Caki2 (cell line): ENCODE measurements at places on chromosomes 5 and 9. TPM values are rescaled to one million over a fixed set of nuclear protein-coding genes. Genes with fewer than 3 reads are reported as not detected.

Gene REEP2
- 1.5 and 8.9 TPM in 2 replicates for total RNA-seq

Gene NDUFS4
- total RNA-seq, result 62.3 and 87.7 TPM in 2 replicates

GRCh38 chr9:125043631-125044030, 99.7 kb downstream of the SCAI start:
- no peak for DNase-seq

DNA sequence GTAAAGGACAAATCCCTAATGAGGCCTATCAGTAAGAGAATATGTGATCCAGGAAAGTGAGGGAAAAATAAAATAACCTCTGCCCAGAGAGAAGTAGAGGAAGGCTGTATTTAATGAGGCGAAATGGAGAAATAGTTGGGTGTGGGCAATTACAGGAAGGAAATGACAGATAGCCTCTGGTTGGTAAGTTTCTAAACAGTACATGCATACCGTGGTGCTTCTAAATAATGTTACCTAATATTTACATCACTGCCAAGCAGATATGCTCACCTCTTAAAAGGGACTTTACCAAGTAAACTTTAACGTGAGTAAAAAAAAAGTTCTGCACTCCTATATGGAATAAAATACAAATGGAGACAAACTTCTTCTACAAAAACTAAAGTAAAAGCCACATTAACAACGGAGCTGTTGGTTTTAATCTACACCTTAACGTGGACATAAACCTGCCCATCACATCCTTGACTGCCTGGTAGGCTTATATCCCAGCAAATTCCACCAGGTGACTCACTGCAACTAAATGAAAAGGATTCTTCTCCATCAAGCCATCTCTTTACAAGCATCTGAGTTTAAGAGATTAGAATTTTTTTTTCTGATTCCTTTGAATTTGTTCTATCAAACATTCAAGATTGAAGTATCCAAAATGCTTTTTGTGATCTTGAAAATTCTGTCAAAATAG, 12.4 kb downstream of the NFIL3 start:
- DNase-seq, result no peak

GRCh38 chr9:135711391-135711790, 9.4 kb downstream of the KCNT1 start:
- DNase-seq, result no peak

- DNase-seq, result no peak
Measured at GRCh38 chr9:97773723-97774122, 76.6 kb upstream of the XPA start.

Gene SPATA31C1
- not detected in 2 replicates for total RNA-seq

Gene DYNC2I2
- 188 and 218 TPM in 2 replicates for total RNA-seq

Gene WASHC1
- total RNA-seq, result 7.8 and 7.9 TPM in 2 replicates

Gene MOB3B
- total RNA-seq, result 0.03 TPM in 1 of 2 replicates, not detected in the other
